ENCODE measurements at places on chromosomes 13 and 19.

DNA sequence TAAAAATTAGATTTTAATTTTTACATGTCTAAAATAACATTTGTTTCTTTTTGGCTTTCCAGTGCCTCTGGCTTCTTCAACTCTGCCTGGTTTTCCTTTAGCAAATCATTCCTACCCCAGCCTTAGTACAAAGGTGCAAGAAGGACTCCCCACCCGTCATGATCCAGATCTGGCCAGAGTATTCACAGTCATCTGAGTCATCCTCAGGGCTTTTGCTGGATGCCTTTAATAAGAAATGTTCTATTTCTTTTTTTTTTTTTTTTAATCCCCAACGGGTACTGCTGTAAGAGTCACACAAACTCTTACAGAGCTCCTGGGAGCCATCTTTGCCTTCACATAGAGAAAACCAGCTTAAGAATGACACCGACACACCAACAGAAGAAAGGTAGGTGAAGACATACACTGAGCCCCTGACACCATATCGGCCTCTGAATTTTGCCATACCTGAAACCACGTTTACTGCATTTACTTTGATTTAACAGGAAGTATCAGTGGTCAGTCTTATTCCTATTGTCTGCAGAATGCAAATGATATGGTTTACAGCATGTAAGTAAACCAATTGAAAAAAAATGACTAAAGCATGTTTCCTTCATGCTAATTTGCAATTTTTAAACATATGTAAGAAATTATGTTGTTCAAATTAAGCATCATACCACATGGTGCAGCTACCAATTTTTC is 184.4 kb downstream of the NALCN start:
- no peak for DNase-seq

DNA sequence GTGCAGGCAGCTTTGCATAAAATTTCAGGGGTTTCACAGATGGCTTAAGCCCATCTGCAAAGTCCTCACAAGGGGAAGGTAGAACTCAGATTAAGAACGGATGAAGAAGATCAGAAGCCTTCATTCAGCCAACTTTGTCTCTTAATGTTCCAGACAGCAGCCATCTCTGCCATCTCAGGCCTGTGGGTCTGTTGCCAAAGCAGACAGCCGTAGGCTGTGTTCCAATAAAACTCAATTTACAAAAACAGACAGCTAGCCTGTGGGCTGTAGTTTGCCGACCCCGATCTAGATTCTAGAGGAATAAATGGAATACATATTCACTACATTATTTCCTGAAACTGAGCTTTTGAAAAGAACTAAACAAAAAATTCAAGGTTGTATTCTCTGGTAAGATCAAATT is 3.8 kb downstream of the DCUN1D2 start:
- no peak for DNase-seq

DNA sequence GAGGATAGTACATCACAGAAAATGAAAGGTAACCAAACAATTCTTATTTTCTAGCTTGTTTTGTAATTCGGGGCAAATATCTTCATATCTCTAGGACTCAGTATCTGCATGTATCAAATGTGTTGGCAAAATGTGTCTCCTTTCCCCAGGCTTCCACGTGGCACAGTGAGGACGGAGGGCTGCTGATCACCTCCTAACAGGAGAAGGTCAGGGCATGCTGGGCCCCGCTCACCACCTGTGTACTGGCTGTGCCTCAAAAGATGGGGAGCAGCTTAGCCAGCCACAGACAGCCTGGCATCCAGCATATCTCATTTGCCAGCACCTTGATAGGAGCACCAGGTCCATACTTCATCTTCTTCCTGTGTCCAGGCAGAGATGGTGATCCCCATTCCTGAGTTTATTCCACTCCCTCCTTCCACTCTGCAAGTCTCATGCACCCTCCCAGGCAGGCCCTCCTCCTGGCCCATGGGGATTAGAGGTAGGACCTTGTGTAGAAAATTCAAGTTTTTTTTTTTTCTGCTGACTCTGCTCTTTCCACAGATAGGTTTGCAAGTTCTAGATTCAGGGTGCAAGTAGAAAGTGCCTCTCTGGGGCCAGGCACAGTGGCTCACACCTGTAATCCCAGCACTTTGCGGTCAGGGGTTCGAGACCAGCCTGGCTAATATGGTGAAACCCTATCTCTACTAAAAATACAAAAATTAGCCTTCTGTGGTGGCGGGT is 1639.0 kb upstream of the SLC10A2 start:
- DNase-seq = no peak

DNA sequence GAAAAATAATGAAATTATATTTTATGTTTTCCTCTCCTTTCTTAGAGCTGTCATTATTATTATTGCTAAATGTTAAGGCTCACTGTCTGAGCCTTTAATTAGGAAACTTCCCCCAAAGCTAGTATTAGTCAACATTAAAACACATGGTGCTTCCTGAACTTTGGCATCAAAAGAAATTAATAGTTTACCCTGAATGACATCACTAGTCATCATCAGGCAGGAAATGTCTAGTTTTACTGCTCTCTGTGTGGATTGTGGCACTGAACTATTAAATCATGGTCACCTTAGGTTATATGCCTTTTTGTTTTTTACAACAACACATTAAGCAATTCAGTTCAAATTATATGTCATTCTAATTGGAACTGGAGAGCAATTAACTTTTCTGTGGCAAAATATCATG is 595.5 kb downstream of the SLITRK1 start:
- no peak for DNase-seq

GRCh38 chr13:80447747-80448146 is 106.8 kb upstream of the SPRY2 start:
- DNase-seq = no peak

DNA sequence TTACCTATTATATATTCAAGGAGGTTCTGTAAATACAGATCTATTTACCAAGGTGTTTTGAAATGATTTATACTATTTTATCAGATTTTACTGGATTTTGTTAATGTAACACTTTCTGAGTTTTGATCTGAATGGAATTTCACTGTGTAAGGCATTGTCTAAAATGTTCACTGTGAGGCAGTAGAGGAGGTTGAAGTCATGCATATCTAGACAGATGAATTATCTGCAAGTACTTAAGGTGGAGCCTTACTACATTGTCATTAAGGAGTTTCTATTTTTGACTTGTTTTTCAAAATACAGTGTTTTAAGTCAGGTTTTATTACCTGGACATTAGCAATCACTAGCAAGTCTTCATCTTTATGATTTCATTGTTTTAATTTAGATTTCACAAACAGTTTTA is 62.1 kb downstream of the TM9SF2 start:
- no peak for DNase-seq

DNA sequence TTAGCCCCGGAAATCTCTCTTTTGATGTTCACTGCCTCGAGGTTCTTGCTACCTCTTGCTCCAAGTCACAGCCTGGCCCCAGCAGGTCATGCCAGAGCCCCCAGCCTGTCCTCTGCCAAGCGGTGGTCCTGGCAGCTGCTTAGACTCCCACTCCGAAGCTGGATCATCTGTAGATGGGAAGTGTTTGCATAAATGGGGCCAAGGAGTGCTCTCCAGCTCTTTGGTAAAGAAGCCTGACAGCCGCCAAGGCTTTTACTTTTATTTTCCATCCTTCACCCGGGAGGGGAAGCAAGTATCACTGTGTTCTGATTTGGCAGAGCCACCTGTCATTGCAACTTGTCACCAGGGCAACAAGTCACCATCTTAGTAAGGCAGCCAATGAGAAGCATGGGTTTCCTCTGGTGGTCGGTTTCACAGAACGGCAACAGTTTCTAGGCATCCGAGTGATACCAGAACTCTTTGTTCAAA is 10.6 kb upstream of the RETN start:
- no peak for DNase-seq

DNA sequence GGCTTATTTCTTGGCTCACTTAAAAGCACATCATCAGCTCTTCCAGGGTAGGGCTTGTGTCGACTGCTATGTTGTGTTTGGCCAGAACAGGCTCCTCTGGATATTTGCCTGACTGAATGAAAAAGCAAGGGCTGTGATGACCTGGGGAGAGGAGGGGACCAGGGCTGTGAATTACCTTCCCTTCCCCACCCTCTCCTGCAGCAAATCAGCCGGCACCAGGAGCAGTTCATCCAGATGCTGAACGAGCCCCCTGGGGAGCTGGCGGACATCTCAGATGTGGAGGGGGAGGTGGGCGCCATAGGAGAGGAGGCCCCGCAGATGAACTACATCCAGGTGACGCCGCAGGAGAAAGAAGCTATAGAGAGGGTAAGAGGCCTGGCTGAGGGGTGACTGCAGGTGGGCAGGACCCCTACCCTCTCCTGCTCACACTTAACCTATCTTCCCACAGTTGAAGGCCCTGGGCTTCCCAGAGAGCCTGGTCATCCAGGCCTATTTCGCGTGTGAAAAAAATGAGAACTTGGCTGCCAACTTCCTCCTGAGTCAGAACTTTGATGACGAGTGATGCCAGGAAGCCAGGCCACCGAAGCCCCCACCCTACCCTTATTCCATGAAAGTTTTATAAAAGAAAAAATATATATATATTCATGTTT is 4.4 kb downstream of the GADD45GIP1 start:
- no peak for DNase-seq

- DNase-seq = no peak
Measured at GRCh38 chr13:23743278-23744076, 145.7 kb downstream of the MIPEP start.

GRCh38 chr13:35961002-35961401 is 170.2 kb downstream of the DCLK1 start:
- no peak for DNase-seq

GRCh38 chr13:48866249-48866648 is 109.5 kb upstream of the FNDC3A start:
- DNase-seq = no peak

DNA sequence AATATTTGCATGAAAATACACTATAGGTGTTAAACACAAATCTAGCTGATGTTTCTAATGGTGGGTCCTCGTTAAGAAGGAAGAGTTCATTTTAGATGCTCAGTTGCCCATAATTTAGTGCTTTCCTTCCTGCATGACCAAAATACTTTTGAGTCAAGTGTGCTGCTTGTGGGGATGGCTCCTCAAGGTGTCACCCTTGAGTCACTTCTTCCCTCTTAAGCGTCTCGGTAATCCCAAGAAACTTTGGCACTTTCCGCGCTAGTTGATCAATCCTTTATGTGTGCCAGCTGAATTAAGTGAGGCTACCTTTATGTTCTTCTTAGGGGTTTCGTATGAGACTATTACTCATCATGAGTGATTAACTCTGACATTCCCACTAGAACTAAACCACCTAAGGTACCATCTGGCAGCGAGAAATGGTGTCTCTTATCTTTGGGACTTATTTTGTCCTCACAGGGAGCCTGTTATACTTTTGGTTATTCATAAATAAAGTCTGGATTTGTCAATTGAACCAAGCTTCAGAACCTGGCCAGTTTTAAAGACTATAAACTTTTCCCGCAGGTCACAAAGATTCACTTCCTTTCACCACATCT is 106.8 kb downstream of the NHLRC3 start:
- DNase-seq = no peak

GRCh38 chr13:110965038-110965754 is 50.3 kb upstream of the ANKRD10 start:
- no peak for DNase-seq

DNA sequence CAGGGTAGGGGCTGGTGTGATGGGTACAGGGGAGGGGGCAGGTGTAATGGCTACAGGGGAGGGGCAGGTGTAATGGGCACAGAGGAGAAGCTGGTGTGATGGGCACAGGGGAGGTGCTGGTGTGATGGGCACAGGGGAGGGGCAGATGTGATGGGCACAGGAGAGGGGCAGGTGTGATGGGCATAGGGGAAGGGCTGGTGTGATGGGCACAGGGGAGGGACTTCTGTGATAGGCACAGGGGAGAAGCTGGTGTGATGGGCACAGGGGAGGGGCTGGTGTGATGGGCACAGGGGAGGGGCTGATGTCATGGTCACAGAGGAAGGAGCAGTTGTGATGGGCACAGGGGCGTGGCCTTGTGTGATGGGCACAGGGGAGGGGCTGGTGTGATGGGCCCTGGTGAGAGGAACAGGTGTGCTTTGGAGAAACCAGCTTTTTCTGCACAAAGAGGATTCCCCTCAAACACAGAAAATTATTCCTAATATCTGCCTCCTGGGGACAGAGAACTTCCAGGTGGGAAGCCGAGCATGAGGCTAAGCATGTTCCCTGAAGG is 38.6 kb upstream of the POP4 start:
- no peak for DNase-seq

- no peak for DNase-seq
Measured at GRCh38 chr13:35378939-35379338, 97.5 kb downstream of the MAB21L1 start.

DNA sequence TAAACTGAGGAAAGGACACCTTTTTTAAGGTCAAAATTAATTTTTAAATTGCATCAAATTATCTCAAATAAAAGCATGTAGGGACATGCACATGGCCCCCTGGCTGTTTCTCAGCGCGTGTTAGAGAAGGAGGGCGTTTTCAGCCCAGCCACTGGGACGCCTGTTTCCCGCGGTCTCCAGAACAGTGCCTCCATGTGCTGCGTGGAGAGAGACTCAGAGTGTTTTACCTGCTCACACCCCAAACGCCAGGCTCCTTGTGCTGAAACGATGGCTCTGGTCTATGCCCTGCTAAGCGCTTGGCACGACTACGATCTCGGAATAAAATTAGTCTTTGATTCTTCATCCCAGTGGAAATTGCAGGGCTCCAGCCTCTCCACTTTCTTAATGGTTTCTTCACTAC is 20.0 kb upstream of the SPACA7 start:
- DNase-seq = no peak

DNA sequence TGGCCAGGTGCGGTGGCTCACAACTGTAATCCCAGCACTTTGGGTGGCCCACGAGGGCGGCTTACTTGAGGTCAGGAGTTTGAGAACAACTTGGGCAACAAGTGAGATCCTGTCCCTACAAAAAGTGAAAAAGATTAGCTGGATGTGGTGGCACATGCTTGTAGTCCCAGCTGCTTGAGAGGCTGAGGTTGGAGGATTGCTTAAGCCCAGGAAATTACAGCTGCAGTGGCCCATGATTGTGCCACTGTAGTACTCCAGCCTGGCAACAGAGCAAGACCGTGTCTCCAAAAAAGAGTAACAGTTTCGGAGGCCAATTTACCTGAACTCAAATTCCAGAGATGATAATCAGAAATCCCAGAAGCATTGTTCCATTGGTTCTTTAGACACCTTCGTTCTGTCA is 4.4 kb downstream of the ZNF473 start:
- no peak for DNase-seq

- DNase-seq = no peak
Measured at GRCh38 chr13:41111454-41111853, 21.1 kb downstream of the KBTBD6 start.

DNA sequence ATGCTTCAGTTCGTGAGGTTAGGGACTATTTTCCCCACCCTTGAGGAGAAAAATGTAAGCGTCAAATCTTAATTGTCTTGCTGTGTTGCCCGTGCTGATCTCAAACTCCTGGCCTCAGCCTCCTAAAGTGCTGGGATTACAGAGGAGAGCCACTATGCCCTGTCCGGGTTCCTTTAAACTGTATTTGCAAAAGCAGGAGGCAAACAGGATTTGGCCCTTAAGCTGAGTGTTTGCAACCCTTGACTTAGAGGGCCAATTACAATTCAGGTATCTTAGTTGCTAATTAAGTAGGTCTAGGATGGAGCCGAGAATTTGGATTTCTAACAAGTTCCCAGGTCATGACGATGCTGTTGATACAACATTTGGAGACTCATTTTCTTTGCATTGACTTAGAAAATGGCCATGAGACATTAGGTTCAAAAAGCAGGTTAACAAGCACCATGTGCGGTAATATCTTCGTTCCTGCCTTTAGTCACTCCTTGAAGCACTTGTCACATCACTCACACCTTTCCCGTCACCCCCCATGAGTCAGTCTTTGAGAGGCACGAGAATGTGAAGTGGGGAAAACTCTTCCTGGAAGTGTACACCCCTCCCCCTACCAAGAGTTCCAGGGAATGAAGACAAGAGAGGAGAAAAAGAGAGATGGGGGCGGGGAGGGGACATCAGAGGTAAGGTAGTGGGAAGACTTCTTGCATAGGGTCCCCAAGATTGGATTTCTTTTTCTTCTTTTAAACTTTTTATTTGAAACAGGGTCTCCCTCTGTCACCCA is 2.6 kb downstream of the NAPSA start:
- no peak for DNase-seq

Data from SHP77 treated with DMSO at 0.1 percent for 48 hours (cell line).